NCI-H526 (cell line): ENCODE measurements at places on chromosomes 1 and 21.

- no peak for DNase-seq
These were observed 36.3 kb upstream of the CLIC4 start for GRCh38 chr1:24708938-24709337.

DNA sequence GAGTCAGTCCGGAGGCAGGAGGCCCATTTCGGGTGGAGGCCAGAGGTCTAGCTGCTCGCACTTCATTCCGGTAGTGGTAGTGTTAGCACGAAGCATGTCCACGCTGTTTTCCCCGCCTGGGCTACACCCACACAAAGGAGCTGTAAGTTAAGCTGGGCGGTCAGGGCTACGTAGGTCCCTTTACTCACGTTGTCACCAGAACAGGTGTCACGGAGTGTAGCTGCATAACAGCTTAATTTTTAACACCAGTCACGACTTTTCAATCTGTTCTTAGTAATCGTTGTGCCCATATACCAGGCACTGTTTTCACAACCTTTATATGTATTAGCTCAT is 15.6 kb downstream of the HLX start:
- DNase-seq = no peak

DNA sequence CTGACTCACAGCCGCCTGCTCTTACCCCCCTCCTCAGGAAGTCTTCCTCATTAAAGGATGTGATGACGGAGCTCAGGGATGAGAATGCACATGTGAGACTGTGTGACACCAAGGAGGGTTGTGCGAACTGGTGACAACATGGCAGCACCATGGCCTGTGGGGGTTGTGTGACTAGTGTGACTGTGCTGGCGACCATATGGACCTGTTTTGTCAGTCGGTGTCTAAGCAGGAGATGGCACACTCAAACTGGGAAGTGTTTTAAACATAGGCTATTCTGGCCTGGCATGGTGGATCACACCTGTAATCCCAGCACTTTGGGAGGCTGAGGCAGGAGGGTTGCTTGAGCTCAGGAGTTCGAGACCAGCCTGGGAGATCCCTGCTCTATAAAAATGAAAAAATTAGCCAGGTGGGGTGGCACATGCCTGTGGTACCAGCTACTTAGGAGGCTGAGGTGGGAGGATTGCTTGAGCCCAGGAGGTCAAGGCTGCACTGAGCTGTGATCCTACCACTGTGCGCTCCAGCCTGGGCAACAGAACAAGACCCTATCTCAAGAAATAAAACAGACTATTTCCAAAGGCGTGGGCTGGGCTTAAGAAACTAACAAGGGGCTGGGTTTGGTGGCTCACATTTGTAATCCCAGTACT is 7.4 kb downstream of the TRNP1 start:
- DNase-seq = no peak

DNA sequence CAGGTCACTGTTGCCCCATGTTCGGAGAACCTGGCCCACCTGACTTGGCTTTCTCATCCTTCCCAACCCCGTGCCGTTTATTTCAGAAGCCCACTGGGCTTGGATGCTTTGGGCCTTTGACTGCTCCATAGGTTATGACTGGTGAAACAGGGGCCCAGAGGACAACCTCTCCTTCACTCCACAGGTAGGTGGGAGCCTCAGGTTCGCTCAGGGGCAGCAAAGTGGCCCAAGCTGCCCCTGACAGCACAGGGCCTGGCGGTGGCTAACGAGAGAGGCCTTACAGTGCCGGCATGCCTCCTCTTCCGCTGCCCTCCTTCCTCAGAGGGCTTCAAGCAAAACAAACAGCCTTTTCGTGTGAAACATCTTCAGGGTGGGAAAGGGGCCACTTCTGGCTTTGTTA is 16.9 kb downstream of the FAM89A start:
- DNase-seq = no peak

DNA sequence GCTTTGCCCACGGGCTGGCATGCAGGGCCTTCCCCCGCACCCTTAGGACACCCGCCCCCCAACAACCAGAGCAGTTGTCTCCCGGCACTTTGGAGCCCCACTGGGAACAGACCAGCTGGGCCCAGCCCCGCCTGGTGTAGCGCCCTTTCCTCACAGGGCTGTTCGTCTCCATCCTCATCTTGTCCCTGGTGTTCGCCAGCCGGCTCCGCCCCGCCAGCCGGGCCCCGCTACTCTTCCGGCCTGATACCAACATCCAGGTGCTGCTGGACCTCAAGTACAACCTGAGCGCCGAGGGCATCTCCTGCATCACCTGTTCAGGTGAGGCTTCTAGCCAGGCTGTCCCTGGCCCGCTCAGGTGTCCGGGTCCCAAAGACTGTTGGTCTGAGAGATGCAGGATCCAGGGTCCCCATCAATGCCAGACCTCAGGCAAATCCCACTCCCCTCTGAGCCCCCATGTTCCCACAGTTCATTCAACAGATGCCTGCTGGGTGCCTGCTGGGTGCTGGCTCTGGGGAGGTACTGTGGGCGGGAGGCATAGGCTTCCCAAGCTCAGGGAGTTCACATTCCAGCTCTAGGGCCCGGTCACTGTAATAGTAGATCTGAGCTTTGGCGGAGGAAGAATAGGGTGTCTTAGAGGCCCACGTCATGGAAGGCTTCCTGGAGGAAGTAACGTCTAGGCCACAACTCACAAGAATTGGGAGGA is 41.7 kb downstream of the DISP3 start:
- DNase-seq = no peak

DNA sequence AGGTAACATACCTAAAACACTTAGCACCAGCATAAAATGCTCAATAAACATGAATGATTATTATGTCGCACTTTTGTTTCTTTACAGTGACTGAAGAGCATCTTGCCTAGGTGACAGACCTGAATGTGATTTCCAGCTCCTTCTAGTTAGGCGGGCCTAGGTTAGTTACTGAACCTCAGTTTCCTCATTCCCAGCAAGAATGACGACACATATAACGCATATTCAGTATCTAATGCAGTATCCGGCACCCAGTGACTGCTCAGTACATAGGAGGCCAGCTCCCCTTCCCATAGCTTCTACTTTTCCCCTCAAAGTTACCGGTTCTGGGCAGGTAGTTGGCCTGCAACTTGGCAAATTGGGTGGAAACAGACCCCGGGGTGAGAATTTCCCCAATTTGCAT is 763 bp downstream of the AUNIP start:
- no peak for DNase-seq

- no peak for DNase-seq
These were observed 60.9 kb upstream of the PODN start for GRCh38 chr1:53001128-53001527.

GRCh38 chr1:66331658-66332547 is 202.1 kb upstream of the SGIP1 start:
- DNase-seq = peak; percentile 26

DNA sequence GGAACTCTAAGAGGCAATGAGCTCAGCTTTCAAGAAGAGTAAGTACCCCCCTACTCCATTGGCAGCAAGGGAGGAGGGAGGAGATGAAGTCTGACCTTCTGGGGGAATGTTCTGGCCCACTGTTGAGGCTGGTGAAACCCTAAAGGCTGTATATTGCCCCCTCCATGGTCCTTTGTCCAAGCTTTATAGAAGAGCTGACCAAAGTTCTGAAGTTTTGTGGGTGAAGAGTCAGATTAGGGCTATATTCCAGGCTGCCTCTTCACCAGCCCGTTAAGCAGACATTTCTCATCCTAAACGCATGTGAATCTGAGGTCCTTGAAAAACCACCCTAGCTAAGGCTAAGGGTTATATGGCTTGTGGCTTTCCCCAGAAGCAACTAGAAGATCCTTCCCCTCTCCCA is 1.4 kb downstream of the C1orf94 start:
- DNase-seq = no peak

DNA sequence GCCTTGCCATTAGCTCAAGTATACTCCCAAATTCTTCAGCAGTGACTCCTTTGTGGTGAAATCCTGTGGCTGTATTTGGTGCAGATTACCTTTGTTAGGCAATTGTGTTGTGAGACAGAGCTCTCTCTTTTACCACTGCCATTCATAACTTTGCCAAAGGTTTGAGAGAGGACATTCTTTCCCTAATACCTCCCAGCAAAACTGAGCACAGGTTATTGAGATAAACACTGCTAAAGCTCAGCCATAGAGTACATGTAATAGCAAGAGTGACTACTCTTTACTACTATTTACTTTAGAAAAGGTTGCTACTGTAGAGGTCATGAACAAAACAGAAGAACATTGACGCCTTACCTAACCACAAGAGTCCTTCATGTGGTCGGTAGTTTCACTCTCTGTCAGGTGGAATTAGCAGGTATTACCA is 514.0 kb upstream of the ADAMTS5 start:
- no peak for DNase-seq

- DNase-seq = peak; percentile 6
These were observed at the start of gene MARK1 for GRCh38 chr1:220527908-220528678. TSS of gene MARK1 (plus strand) at chr1:220528136. CDS start at chr1:220528823, 687 bp downstream.

DNA sequence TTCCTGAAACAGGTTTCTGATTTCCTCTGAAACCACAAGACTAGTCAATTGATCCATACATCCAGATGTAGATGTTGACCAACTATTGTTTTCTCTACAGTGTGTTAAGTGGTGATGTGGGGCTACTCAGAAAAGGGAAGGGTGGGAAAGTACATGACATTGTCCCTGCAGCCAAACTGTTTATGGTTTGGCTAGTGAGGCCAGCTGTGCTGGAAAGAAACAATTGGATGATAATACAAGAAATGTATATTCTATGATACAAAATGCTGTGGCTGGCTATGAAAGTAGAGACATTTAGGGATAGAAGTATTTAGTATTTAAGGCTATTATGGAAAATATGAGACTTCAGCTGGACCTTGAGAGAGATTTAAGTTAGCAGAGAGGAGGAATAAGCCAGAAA is 244.5 kb downstream of the ADGRL2 start:
- no peak for DNase-seq

GRCh38 chr1:55375617-55376258 is 160.6 kb upstream of the USP24 start:
- DNase-seq = peak; percentile 55

- no peak for DNase-seq
These were observed 18.4 kb downstream of the MATN1 start for GRCh38 chr1:30704765-30705509.

DNA sequence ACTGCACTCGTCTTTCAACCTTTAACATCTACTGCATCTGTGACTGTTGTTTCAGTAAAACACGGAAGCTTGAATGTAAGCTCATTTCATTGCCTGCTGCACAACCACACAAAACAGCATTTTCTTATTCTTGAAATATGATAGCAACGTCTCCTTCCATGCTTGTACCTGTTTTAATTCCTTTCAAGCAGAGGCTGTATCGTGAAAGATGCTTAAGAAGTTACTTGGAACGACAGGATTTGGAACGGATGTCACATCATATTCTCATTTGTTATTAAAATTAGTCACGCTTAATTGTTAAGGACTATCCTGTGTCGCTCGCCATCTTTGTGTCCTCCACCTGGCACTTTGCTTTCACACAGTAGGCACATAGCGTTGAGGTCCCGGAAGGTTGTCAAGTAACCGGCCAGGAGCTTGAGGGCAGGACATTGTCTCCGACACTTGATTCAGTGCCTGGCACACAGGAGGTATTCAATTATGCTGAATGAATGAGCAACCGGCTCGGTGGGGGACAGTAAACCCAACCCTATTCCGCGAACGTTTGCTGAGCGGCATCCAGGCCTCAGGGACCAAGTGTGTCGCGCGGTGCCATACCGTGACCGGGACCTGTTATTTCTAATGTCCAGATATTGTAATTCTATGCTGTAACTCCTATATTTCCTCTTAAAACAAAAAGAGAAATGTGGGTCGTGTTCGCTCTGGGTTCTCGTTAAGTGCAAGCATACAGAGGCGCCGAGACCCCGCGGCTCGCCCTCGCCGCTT is 499 bp upstream of the SH3GLB1 start:
- DNase-seq = peak; percentile 77

- no peak for DNase-seq
These were observed 162.3 kb downstream of the CTH start for GRCh38 chr1:70573317-70573843.

DNA sequence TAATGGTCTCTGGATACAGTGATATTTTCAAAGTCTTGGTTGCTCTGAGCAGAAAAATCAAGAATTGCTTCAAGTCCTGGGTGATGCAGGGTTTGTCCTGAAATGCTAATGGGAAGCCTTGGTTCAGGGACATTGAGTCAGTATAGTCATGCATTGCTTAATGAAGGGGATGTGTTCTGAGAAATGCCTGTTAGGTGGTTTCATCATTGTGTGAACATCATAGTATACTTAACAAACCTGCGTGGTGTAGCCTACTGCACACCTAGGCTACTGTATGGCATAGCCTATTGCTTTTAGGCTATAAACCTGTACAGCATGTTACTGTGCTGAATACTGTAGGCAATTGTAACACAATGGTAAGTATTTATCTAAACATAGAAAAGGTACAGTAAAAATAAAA is 36.4 kb downstream of the TBCE start:
- DNase-seq = no peak

- DNase-seq = no peak
These were observed 7.6 kb downstream of the DCLRE1B start for GRCh38 chr1:113912594-113913311.

GRCh38 chr1:32393136-32393535 is 1.1 kb downstream of the BSDC1 start:
- DNase-seq = no peak

DNA sequence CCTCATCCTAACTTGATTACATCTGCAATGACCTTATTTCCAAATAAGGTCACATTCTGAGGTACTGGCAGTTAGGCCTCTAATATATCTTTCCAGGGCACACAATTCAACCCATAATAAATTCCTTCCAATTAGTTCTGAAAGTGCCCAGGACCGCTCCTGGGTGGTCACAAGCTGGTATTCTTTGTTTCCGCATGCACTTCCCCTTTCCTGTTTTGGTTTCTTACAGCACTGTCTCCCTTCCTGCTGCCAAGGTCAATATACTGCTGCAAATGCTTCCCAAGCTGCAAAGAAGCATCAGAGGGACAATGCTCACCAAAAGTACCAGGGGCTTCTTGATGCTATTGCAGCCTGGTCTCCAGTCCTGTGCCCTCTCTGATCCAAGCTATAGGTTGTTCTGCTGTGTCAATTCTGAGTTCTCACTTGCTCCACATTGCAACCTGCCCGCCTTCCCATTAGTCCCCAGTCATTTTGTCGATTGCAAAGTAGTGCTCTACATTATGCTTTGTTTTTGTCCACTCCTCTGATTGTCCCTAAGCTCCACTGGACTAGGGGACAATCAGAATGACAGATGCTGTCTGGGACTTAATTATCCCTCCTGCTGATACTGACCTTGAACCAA is 13.9 kb upstream of the XPR1 start:
- no peak for DNase-seq

GRCh38 chr1:182784556-182785171 is 4.9 kb upstream of the NPL start:
- peak; percentile 95 for DNase-seq

- DNase-seq = no peak
These were observed 56.8 kb downstream of the CSMD2 start for GRCh38 chr1:34108269-34108668.

- no peak for DNase-seq
These were observed 70.2 kb upstream of the KIF26B start for GRCh38 chr1:245084551-245084950.

DNA sequence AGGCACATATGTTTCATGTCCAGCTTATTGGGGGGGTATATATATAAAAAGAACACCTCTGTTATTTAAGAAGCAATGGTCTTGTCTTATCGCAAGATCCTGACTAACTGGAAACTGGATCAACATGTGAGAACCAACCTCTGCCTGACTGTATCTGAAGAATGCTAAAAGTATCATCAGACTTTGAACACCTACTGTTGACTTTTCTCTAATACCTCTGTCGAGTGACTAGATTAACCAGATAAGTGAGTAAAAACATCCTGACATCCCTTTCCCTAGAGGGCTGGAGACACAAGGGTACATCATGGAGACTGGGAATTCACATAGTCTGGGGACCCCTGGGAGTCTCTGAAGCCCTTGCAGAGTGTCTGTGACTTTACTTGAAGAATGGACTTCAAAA is 26.3 kb upstream of the PIGC start:
- no peak for DNase-seq
